GM12864 (cell line): ENCODE measurements at places on chromosomes 7 and 10.

- no peak for DNase-seq
Measured at GRCh38 chr7:19312416-19312815, 167.2 kb upstream of the FERD3L start.

DNA sequence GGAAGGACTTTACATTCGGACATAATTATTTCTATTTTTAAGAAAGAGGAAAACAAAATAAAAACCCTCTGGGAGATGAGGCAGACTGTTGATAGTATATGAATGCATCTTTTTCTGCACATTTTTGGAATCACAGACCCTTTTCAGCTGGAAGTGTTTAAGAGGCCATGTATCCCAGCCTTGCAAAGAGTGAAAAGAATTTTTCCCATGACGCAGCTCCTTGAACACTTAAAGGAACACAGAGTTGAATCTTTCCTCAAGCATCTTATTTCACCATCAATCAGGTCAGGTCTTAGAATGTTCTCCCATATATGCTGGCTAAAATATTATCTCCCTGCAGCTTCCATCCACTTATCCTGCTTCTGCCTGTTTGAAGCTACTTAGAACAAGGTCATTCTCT lies 45.9 kb upstream of the PAPSS2 start:
- no peak for DNase-seq

GRCh38 chr10:58048936-58049335 lies 218.8 kb downstream of the IPMK start:
- DNase-seq, result no peak

DNA sequence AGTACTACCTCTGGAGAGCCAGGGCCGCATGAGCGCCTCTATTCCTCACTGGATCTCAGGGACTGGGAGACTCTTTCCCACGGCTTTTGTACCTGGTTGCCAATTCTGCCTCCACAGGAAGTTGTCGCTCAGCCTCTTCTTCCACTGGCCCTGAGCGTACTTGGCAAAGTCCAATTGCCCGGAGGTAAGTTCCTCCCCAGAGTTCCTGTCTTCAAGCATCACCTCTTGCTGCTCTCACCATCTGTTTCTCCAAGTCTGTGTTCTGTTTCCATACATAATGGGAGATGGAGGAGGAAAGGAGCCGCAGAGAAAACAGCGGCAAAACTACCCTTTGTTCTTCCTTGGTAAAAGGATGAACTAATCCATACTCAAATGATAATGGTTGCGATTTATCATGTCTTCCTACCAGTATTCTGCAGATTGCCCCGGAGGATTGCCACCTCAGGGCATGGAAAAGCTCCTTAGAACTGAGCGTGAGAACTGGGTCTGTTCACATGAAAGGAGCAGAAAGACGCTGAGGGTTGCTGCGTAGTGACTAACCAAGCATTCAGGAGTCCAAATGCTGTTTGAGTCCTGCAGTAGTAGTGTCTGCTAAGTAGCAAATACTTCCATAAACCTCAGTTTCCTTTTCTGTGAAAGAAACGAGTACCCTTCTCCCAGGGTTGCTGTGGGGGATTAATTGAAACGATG lies 170.2 kb upstream of the GLI3 start:
- no peak for DNase-seq

GRCh38 chr10:31204090-31204489 lies 114.9 kb upstream of the ZEB1 start:
- no peak for DNase-seq

- no peak for DNase-seq
Measured at GRCh38 chr10:29604291-29604825, 30.4 kb downstream of the SVIL start.

DNA sequence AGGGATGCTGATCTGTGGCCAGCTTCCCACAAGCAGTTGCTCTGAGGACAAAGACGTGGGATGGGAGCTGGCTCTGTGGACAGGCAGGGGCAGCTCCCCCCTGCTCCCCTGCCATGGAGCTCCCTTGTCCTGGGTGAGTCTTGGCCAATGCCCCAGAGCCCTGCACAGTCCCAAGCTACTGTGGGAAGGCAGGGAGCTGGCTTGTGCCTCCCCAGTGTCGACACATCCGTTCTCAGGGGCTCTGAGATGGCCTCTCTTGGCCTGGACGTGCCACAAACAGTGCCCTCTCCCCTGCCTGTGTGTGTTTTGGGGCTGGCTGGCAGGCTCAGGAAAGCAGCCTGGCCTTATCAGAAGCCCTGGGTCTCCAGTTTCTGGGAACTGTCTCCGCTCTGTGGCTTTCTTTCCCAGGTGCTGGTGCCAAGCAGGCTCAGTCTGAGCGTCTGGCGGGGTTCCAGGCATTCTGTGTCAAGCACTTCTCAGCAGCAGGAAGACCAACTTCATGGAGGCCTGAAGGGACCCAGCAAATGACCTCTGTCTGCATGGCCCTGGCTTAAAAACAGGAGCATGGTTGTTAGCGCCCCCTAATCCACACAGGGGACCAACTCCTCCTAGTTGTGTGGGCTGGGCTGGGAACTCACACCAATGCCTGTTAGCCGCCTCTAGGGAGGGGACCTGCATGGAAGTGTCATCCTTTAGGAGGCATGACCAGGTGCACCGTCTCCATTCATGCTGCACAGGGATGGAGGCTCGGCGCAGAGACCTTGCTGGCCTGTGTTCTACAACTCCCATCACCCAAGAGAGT lies 375.2 kb downstream of the RPS24 start:
- DNase-seq, result no peak

DNA sequence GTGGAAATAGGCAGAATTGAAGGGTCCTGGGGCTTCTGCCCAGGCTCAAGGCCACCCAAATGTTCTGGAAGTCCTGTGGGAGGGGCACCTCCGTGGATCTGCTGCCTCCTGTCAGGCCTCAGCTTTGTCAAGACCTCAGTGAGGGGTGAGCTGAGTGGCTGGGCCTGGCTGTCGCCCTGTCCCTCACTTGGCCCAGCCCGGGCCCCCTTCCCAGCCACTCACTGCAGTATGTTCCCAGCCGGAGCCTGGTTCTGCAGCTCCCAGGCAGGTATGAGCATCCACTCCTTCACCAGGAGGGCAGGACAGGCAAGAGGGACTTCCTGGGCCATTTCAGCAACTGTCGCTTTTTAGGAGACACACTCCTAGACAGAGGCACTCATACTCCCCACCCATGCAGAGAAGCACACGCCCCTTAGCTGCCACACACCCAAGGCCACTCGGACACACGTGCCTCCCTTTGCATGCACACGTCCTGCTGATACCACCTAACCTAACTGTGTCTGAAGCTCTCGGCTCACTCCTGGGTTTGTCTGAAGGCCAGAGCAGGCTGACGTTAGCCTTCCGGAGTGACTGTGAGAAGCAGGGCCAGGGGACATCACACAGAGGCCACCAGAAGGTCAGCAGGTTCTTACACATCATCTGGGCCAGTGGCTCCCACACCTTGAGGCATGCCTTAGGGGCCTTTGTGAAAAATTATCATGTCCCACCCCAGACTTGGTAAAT lies 72.2 kb upstream of the COL13A1 start:
- DNase-seq, result no peak

GRCh38 chr7:42858570-42858969 lies 53.3 kb downstream of the C7orf25 start:
- no peak for DNase-seq

- no peak for DNase-seq
Measured at GRCh38 chr7:151644554-151644953, 124.9 kb upstream of the RHEB start.

DNA sequence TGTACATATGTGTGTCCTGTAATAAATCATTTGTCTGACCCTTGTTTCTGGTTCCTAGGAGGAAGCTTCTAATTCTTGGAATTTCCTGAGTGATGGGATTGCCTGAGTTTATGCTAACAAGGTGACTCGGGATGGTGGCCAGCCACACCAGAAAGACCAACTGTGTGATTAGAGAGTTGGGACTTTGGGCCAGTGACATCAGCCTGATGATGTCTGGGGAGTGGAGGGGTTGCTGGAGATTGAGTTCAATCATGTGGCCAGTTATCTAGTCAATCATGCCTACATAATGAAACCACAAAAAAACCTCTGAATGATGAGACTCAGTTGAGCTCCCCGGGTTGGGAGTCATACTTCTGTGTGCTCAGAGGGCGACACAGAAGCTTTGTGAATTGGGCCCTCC lies 23.5 kb upstream of the CARD11 start:
- no peak for DNase-seq
